ENCODE measurements at places on chromosomes 3 and 15.
A peak's percentile ranks its signal among the peaks of the same experiment; 100 is the strongest.

DNA sequence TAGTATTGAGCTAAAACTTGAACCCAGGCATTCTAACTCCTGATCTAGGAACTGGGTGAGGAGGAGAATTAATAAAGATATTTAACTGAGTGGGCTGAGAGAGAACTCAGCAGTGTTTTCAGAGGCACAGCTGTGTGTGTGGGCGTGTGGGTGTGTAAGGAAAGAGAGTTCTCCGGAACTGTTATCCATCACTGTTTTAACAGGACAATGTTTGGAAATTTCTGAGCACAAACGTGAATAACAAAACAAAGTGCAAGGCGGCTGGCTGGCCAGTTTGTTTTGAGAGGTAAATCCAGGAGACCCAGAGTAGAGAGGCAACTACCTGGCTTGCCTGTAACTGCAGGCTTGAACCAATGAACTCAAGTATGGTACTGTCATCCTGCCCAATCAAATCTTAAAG, 5.0 kb upstream of the PTPN9 start:
- DNase-seq, result no peak

- no peak for DNase-seq
Observed at GRCh38 chr3:155701882-155702465, 42.9 kb downstream of the PLCH1 start.

- DNase-seq, result no peak
Observed at GRCh38 chr3:67876261-67876660, 221.8 kb upstream of the SUCLG2 start.

DNA sequence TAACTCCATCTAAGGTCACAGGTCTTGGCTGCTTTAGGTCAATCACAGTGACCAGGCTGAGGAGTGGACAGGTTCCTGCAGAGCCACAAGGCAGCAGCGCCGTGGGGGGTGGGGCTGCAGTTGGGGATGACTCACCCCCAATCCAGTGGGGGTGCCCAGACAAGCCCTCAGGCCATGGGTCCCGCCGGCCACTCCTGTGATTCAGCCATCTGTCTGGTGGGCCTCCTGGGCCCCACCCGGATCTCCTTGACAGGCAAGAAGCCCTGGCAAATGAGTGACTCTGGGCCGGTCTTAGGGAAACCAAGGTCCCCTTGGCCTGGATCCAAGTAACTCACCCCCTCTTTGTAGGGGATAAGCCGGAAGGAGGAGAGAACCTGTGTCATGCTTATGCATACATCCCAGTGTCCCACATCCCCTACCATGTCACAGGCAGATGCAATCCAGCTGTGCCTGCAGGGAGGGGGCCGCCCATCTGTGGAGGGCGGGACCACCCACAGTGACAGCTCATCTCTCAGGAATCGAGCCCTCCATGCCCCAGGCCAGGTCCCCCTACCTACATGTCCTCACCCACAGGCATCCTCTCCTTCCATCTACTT, 495 bp upstream of the COL7A1 start:
- no peak for DNase-seq

GRCh38 chr3:123685780-123686179, 100.9 kb upstream of the HACD2 start:
- no peak for DNase-seq

GRCh38 chr3:106204160-106204868, 335.5 kb upstream of the CBLB start:
- no peak for DNase-seq

GRCh38 chr15:82126346-82126745, 80.5 kb upstream of the MEX3B start:
- DNase-seq, result no peak

DNA sequence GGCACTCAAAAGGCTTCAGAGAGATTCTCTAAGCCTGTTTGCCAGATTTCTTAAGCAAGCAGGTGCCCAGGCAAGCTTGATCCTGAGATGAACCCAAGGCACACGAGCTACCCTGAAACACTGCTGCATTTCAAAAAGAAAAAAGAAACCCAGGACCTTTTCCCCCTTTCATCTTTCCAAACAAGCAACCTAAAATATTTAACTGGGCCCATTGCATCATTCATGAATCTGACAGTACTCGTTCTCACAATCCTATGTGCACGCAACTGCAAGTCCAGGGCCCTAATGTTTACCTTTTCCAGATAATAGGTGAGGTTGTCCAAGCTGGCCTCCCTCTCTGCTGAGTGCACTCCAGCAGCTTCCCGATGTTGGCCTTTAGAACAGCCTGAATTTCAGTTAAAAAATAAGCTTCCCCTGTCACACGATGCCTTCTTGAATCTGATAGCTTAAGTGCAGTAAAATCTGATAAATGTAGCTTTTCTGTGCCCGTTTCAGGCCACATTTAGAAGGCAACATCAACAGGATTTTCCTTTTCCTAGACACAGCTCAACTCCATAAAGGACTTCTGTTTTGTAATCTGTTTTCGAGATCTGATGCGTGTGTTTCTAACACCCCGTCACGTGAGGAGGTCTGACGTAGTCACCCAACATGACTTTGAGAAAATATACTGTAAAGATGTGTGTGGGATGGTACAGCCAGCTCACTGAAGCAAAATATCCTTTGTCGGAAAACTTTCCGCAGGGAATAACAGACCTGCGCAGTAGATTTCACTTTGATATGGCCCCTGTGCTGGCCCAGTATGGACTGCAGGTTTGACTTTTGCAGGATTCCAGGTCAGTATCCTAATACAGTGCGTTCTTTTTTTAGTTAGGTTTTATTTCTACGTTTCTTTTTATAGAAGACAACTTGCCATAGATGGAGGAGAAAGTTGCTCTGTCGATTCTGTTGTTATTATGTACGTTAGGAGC, 55.1 kb upstream of the RASA2 start:
- DNase-seq, result no peak

GRCh38 chr3:183428447-183429211, at the start of gene MCF2L2:
MCF2L2 (minus strand) TSS chr3:183428619; CDS start chr3:183427977, 642 bp downstream.
- DNase-seq, result peak; percentile 73

- DNase-seq, result no peak
Observed at GRCh38 chr3:23981136-23981535, 36.0 kb downstream of the NR1D2 start.

GRCh38 chr3:31404871-31405270, 127.9 kb upstream of the STT3B start:
- DNase-seq, result no peak

DNA sequence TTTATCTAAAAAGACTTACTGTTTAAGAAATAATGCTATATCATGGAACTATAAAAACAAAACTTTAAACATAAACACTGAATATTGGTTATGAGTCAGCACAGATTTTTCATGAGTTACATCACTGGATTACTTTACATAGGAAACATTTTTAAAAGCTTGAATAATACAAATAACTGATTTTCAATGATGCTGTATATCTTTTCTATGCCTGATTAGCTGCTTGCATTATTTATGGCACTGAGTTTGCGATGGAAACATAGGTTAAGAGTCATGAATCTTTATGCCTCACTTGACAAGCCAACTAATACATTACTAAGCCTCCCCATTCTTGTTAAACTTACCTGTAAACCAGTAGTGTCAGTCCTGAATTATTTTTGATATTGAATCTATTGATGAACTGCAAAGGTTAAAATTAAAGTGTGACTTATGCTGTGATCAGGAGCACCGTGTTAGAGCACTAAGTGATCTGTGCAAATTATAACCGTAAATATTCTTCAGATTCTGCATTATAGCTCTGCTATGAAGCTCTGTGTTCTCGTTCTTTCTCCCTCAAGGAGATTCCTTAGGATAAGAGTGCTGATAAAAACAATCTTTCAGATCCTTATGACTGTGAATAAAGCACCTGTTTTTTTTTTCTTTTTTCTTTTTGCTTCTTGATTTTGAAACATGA, 437.3 kb upstream of the BCHE start:
- DNase-seq, result no peak

- DNase-seq, result no peak
Observed at GRCh38 chr15:42069025-42069424, 25.3 kb downstream of the PLA2G4D start.

DNA sequence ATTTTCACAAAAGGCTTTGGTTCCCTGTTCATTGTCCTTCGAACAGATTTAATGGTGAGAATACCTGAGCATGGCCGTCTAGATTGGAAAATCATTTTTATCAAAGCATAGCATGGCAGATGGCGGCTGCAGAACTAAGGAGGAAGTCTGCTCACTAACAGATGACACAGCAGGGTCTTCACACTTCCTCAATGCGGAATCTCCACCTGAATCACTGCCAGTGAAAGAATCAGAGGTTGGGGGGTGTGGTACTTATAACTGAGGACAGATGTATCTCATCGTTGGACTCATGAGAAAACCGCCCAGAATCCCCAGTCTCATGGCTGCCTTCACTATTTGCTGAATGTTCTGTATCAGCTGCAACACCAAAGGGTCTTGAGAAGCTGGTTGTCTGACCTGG, 31.6 kb upstream of the PYGO1 start:
- DNase-seq, result no peak

GRCh38 chr15:96359616-96360521, 29.4 kb downstream of the NR2F2 start:
- no peak for DNase-seq

DNA sequence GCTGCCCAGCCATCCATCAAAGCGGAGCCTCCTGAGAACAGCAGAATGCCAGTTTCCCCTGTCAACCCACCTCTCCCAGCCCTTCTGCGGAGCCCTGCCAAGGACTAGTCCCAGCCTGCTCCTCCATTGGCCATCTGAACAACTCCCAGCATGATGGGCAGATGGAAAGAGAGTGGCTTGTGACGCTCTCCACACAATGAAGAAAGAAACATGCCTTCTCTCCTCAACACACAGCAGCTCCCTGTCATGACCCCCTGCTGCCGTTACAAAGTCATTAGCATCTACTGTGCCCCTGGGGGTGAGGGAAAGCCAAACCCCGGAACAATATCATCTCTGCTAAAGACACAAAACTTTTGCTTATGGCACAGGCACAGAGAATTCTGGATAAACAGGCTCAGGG, 33.6 kb downstream of the MECOM start:
- no peak for DNase-seq

GRCh38 chr3:45719655-45720487, 30.7 kb downstream of the SACM1L start:
- no peak for DNase-seq

GRCh38 chr3:58013099-58013498, 4.9 kb downstream of the FLNB start:
- no peak for DNase-seq

DNA sequence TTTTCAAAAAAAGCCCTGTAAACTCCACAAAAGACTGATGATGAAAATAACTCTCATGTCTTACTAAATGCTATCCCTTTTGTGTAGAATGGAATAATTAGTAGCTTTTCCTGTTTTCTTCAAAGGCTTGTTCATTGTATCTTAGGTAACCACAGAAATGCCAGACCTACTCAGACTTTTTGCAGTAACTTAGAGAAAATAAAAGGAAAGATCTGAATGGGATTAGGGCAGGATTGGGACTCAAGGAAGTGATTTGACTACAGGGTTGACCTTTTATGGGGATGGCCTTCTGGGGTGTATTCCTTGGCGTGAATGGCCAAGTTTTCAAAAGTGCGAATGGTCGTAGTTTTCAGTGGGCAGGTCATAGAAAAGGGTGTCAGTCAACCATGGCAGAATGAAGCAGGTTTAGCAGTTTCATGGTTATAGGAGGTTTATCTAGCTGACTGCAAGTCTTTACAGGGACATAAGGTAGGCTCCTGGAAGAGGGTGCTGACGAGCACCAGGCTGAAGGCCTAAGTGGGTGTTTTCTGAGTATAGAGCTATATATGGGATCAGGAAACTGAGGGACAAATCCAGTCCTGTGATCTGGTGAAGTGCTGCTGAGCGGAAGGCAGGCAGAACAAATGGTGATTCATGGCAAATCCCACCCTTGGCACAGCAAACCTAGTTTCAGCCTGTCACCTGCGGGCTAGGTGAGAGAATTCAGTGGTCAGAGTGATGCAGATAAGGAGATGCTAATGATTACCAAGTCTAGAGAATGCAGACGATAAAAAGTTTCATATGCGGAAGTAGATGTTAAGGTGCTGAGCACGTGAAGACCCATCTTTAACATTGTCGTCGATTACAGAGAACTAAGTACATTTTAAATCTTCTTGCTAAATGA, 46.4 kb downstream of the IL1RAP start:
- no peak for DNase-seq

DNA sequence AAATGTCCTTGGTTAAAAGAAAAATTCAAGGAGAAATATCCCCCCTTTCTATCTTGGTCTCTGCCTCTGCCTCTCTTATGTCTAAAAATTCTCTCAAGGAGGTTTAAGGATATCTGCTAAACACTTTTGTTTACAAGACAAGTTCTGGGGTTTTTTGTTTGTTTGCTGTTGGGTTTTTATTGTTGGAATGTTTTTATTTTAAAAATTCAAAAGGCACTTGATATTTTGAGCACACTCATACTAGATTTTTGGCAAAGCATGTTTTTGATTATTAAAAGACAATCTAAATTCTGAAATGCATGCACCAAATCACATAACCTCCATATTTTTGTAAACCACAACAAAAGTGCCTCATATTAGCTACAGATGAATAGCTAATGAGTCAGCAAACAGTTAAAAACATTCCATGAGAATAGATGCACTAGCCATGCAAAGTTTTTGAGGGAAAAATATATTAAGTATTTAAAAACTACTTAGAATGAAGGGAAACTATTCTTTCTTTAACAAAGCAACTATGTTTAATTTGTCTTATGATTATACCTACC, 84.6 kb downstream of the ZBTB20 start:
- no peak for DNase-seq

DNA sequence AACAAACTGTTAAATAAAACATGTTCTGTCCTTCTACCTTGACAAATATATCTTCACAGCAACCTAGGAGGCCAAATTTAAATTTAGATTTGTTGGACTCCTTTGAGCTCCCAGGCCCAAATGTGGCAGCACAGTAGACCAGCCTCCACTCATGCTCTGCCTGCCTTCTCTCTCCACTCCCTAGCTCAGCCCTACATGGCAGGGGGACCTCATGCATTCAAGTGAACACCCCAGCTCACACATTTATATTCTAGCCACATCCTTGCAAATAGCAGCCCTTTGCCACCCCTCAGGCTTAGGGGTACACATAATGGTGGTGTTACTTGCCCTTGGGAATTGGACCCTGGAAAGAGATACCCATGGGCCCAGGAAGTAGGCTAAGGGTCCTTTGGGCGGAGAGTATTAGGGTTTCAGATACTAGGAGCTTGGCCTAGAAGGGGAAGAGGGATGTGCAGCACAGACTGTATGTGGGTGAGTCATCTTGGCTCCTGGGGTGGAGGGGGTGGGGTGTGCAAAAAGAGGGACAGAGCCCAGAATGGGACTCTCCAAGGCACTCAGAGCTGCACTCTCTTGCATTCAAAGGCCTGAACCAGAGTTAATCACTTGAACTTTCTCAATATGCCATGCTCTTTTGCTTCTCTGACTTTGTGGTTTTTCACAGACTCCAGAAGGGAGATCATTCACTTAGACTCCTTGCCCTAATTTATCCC, 268.4 kb upstream of the ROPN1 start:
- DNase-seq, result no peak

DNA sequence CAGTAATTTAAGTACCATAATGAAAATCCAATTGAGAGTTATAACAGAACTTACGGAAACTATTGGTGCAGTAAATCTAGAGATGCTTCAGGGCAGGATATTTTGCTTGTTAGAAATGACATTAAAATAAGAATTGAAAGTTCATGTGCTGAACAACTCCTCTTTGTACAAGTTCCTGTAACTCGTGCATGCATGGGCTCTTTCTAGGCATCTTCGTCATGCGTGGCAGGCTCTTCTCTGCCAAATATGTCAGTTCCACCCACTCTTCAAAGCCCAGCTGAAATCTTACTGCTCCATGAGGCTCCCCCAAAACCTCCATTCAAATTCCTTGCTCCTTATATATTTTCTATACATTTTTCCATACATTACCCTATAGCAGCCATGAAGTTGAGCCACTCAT, 48.7 kb downstream of the FBN1 start:
- DNase-seq, result no peak

GRCh38 chr3:179113903-179114302, 34.3 kb upstream of the PIK3CA start:
- DNase-seq, result no peak

- no peak for DNase-seq
Observed at GRCh38 chr3:152349392-152349791, 80.7 kb downstream of the MBNL1 start.
